Stimulated activated CD4-positive, alpha-beta T cell treated with anti-CD3 and anti-CD28 coated beads, Interleukin-1b, Interleukin-23, amount 100 ng/mL, for 1 hour (primary cell): ENCODE measurements at places on chromosomes 2 and 18.

- no peak for DNase-seq
These were observed 27.2 kb downstream of the TMEM177 start for GRCh38 chr2:119706221-119706620.

DNA sequence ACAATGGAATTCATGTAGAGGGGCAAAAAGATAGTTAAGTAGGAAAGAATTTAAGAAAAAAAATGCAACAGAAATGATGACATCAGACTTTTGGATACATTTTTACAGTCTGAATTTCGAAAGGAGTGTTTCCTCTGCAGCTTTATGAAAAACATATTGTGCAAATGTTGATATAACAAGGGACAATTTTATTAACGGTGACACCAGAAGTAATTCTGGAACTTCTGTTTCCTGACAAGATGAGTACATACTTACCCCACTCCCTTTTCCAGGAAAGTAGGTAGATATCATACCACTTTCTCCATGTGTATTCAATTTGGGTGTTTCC, 369.6 kb downstream of the FBXO15 start:
- DNase-seq, result no peak

- DNase-seq, result no peak
These were observed 2.6 kb upstream of the RBM43 start for GRCh38 chr2:151264157-151264825.

DNA sequence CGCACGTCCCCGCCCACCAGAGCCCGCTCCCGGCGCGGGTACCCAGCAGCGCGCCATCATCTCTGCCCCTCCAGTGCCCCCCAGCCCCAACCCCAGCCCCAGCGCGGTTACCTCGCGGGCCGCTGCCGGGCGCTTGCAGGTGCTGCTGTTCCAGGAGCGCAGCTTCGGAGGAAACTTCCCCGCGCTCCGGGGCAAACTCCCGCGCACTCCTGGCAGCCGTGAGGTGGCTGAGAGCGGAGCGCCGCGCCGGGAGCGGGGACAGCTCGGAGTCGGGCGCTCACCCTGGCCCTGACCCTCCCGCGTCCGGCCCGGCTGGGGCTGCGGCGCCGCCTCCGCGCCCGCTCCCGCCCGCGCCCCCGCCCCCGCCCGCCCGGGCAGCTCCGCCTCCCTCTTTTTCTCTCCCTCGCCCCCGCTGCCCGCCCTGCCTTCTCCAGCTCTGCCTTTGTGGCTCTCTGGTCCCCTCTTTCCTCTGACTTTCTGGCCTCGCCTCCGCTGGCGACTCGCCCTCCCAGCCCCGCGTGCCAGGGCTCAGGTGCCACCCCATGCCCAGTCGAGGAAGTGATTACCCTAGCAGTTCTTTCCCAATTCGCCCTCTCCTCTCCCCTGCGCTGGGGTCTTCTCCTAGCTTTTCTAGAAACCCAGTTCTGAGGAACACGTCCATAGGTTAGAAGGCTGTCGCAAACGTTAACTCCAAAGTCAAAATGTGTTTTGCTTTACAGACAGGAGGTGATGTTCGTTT, at the start of gene CHST9:
Gene CHST9, minus strand, starts transcription at position 284 of the 739 bp plus-strand sequence. CDS start 42,499 bp downstream, outside the sequence.
- DNase-seq, result no peak

DNA sequence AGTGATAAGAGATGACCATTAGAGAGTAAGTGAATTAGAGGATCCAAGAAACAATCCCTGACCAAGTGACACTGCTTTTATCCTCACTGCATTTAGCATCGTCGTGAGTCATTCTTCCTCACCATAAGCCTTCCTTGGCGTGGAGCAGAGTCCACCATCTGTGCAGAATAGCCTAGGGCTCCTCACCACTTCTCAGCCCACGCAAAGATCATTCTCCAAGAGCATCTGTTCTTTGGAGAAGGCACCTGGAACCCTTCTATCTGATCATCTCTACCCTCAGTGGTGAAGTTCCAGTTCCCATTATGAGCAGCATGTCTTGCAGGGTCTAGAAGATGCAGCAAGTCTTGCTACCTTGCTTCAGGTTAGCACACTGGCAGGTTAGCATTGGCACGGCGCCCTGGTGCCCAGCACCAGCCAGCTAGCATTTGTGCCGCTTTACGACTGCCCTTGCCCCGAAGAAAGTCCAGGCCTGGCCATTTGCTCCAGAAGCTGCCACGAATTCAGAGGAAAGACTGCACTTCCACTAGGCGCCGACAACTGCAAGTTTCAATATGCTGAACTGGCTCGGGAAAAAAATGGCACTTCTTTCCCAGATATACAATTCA, 225.8 kb downstream of the TTC32 start:
- no peak for DNase-seq

DNA sequence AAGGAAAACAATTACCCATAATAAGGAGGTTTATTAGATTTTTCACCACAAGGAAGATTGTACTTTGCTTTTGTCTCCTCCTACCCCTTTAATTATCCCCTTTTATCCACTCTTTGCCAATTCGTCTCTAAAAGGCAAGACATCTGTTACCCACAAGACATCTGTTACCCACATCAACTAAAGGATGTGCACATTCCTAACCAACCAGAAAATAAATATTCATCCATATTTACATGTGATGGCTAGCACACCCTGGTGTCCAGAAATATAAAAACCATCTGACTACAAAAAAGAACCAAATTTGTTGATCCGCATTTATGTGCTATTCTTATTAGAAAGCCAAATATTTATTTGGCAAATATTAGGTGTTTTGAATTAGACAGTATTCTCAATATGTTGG, 35.7 kb downstream of the ACVR1C start:
- DNase-seq, result no peak

GRCh38 chr2:51085420-51086068, 53.6 kb upstream of the NRXN1 start:
- no peak for DNase-seq

DNA sequence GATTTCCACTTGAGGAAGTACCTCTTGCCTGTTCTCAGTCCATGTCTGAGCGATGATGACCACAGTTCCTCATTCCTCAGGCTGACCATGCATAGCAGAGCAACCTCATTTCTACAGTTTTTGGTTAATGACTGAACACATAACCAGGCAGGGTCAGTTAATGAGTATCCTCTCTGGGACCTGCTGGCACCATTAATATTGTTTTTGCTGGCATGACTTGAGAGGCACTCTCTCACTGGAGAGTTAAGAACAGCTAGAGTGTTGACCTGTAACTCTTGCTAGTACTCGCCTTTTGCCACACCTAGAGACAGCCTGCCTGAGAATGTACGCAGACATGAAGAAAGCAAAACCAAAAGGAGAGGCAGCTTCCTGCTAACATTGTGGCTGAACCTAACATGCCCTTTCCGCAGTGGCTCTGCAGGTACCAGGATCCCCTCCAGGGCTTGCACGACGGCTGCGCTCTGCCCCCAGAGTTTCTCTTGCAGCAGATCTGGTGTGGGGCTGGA, 23.9 kb downstream of the PECR start:
- no peak for DNase-seq

- DNase-seq, result peak; percentile 42
These were observed 60.4 kb downstream of the ATOH8 start for GRCh38 chr2:85813982-85814801.

DNA sequence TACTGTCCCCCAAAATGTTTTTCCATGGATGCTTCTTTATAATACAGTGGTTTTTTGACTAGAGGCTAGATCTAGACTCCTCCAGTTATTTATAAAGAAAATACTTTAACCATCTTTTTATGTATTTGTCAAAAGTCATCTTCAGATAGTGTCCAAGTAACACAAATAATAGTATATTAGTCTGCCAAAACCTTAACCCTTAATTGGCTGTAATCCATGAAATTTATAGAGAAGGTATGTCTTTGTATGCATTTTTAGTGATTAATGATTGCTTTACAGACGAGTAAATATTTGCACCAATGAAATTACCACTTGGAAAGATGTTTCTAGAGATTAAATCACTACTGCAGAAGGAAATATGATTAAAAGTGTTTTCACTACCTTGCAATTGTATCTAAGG, 451.8 kb upstream of the NRXN1 start:
- DNase-seq, result no peak
